SHP77 treated with DMSO at 0.1 percent for 48 hours (cell line): ENCODE measurements at places on chromosomes 3 and 15.

- DNase-seq = peak; percentile 6
Measured at GRCh38 chr3:10666621-10667020, 149.4 kb upstream of the SLC6A11 start.

GRCh38 chr3:71681224-71681668 lies 44.0 kb downstream of the EIF4E3 start:
- DNase-seq = no peak

GRCh38 chr3:127758013-127758412 lies 64.3 kb downstream of the MGLL start:
- DNase-seq = no peak

- DNase-seq = no peak
Measured at GRCh38 chr3:52222319-52223221, 2.9 kb downstream of the TLR9 start.

DNA sequence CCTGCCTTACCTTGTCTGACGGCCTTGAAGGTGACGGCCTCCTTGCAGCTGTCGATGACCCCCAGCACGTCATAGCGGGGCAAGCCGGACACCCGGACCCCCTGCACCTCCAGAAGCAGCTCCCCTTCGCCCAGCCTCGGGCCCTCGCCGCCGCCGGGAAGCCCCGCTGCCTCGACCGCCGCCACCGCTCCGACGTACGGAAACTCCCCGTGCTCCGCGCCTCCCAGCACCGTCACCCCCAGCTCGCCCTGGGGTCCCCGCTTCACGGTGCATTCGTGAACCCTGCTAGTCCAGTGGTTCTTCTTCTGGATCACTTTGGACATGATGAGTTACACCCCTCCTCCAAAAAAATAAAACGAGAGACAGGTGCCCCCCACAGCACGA lies 740 bp downstream of the MAGI1 start:
- DNase-seq = no peak
